ENCODE measurements at places on chromosomes 4 and X. TPM values are rescaled to one million over a fixed set of nuclear protein-coding genes. Genes with fewer than 3 reads are reported as not detected.

MAGIX gene
- total RNA-seq, result 0.53 TPM

UGT2B15 gene
- not detected for total RNA-seq

DNA sequence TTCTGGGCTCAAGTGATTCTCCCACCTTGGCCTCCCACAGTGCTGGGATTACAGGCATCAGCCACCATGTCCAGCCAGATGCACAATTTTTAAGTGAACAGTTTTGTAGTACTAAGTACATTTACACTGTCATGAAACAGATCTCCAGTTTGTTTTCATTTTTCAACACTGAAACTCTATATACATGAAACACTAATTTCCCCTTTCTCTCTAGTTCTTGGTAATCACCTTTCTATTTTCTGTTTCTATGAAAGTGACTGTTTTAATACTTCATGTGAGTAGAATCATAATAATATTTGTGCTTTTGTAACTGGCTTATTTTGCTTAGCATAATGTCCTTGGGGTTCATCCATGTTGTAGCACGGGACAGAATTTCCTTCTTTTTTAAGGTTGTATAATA, 237.4 kb downstream of the CAMK2D start:
- DNase-seq, result no peak
- no peaks in the 10 kb centered on the region for H3K4me1 ChIP-seq
- H3K36me3 ChIP-seq, result peaks cover 4% of the 10 kb centered on the region
- H3K27ac ChIP-seq, result no peak overlapping the region
- no peaks in the 10 kb centered on the region for H3K27me3 ChIP-seq

ATP10D gene
- 2.7 TPM for total RNA-seq

DNA sequence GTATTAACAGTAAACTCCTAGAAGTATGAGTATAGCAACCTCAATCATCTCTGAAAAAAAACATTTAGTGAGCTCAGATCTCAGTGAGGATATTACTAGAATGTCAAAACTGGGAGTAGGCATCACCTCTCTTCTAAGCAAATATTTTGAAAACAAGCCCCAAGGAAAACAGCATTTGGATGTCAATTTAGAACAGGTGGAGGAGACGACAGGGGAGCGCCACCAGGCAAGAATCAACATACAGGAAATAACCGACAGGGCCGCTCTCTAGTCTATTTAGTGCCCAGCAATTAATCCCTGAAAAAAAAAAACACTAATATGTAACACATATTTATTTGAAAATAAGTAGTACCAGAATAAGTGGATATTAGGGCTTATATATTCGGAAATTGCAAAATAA, 940.3 kb upstream of the ADGRL3 start:
- no peak overlapping the region for H3K27ac ChIP-seq
- no peaks in the 10 kb centered on the region for H3K36me3 ChIP-seq
- H3K4me1 ChIP-seq, result no peaks in the 10 kb centered on the region
- DNase-seq, result no peak

NOCT gene
- total RNA-seq, result 12.8 TPM

DNA sequence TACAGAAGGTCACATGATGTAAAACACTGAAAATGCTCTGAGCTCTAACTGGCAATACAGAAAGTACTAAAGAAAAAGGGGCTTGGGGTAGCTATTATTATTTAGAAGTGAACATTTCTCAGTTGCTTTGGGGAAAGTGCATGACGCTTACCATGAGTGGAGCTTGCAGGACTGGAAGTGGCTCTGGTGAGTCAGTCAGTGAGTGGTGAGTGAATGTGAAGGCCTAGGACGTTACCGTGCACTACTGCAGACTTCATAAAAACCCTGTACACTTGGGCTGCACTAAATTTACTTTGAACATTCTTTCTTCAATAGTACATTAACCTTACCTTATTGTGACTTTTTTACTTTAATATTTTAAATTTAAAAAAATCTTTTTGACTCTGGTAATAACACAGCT, 89.3 kb upstream of the ENPP6 start:
- H3K4me1 ChIP-seq, result no peaks in the 10 kb centered on the region
- H3K27ac ChIP-seq, result no peak overlapping the region
- H3K4me3 ChIP-seq, result no peak overlapping the region
- no peaks in the 10 kb centered on the region for H3K27me3 ChIP-seq

- H3K4me3 ChIP-seq, result no peak overlapping the region
- H3K4me1 ChIP-seq, result peaks cover 5% of the 10 kb centered on the region
- H3K36me3 ChIP-seq, result no peaks in the 10 kb centered on the region
- no peaks in the 10 kb centered on the region for H3K27me3 ChIP-seq
- no peak for DNase-seq
These were observed 42.2 kb upstream of the PUDP start for GRCh38 chrX:7190157-7190556.

- H3K36me3 ChIP-seq, result peaks cover 8% of the 10 kb centered on the region
- H3K4me1 ChIP-seq, result no peaks in the 10 kb centered on the region
These were observed 219.7 kb downstream of the NSUN7 start for GRCh38 chr4:40969501-40969900.

WDR13 gene
- total RNA-seq, result 19.9 TPM

ZNF280C gene
- 16.5 TPM for total RNA-seq

- no peaks in the 10 kb centered on the region for H3K4me1 ChIP-seq
- H3K4me3 ChIP-seq, result no peak overlapping the region
- no peaks in the 10 kb centered on the region for H3K36me3 ChIP-seq
- no peak overlapping the region for H3K27ac ChIP-seq
- no peak for DNase-seq
- H3K27me3 ChIP-seq, result no peaks in the 10 kb centered on the region
These were observed 65.3 kb downstream of the NYX start for GRCh38 chrX:41512394-41512793.

PTCHD1 gene
- total RNA-seq, result 0.58 TPM

DNA sequence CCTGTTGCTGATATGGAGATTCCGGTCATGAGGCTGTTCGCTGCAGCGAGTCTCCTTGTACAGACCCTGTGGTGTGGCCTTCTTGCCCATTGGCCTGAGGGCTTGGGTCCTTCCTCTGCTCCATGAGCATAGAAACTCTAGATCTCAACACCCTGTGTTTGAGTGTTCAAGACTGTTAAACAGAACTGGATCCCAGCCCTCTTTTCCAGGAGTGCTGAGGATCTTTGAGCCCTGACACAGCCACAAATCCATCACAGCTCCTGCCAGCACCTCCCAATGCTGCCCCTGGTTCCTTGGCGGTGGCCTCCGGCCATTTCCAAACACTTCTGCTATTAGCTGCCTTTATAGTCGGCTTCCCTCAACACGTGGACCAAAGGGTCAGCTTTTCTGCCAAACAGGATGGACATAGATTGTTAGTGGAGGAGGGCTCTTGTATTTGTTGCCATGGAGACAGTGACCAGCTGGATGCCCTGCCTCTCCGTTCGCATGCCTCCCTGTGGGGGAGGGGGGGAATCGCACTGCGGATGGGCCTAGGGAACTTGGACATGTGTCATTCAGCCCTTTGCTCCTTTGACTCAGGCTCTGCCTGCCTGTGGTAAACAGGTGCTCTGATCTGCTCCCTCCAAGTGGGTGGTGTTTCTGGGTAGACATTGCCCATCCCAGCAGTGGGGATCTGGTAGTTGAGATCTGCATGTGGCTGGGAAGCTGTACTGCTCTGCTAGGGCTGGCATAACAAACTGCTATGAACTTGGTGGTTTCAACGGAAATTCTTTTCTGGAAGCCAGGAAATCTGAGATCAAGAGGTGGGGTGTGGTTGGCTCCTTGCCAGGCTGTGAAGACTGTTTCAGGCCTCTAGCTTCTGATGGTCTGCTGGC, 6.9 kb upstream of the WDR1 start:
- H3K4me3 ChIP-seq, result no peak overlapping the region
- H3K27ac ChIP-seq, result no peak overlapping the region
- peaks cover 5% of the 10 kb centered on the region for H3K27me3 ChIP-seq

DNA sequence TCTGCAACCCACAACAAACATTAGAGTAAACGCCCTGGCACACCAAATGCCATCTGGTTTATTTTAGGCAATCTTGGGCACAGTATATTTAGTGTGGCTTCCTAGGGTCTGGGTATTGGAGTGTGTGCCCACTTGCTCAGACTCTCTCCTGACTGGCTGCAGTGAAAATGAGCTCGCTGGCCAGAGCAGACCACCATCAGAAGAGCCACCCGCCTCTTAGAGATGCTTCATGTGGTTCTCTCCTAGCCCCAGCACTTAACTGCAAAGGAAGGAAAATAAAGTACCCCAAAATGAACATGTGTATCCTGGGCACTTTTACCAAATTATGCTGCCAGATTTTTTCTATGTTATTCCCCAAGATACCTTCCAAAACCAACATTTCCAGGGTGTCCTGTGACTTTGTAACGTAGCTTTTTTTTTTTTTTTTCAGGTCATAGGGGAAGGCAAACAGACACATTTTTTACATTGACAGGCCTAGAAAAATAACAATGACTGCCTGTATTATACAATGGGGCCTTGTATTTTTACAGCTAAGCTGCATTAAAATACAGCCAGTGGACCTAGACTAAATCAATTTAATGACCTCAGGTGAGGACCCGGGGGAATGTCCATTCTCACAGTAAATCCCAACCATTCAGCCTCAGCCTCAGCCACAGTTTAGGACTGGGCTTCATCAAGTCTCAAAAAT, 193.7 kb downstream of the RASL11B start:
- H3K27me3 ChIP-seq, result no peaks in the 10 kb centered on the region
- no peaks in the 10 kb centered on the region for H3K36me3 ChIP-seq
- peak overlapping the region; percentile 53 for H3K27ac ChIP-seq
- peaks cover 17% of the 10 kb centered on the region for H3K4me1 ChIP-seq
- DNase-seq, result peak; percentile 30

RTL3 gene
- not detected for total RNA-seq

DNA sequence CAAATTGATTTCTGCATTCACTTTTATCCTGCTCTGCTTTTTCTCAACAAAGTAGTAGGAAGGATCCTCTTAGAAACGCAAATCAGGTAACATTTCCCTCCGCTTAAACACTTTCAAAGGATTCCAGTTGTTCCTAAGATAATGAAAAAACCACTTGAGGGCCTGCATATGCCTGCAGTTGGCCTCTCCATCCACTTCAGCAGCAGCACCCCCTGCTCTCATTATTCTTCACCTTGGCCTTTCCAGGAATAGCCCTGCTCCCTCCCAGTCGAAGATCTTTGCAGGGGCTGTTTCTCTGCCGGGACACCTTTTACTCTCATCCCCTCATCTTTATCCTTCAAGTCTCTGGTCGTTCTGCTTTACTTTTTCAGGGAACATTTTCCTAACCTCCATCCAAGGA, 314.0 kb downstream of the INPP4B start:
- no peak for DNase-seq
- H3K27me3 ChIP-seq, result no peaks in the 10 kb centered on the region
- no peak overlapping the region for H3K27ac ChIP-seq
- no peaks in the 10 kb centered on the region for H3K36me3 ChIP-seq
- no peaks in the 10 kb centered on the region for H3K4me1 ChIP-seq

ANXA5 gene
- total RNA-seq, result 442 TPM

DNA sequence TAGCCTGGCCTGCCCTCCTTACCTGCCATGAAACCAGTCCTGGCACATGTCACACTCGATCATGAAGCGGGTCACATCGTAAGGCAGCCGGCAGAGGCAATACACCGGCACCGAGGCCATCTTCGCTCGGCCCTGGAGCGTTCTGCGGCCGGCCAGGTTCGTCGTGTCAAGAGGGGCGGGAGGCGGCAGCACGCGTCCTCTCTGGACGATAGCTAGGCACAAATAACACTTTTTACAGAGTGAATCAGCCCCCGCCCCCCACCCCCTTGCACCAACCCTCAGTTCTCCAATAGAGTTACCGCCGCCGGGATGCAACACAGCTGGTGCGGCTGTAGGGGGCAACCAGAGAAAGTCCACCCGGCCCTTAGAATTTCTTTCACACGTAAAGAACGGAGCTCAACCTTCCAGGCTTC, 1.7 kb downstream of the PHF8 start:
- H3K4me1 ChIP-seq, result no peaks in the 10 kb centered on the region
- peak overlapping the region; percentile 70 for H3K4me3 ChIP-seq
- peak; percentile 24 for DNase-seq
- no peaks in the 10 kb centered on the region for H3K36me3 ChIP-seq

SOD3 gene
- not detected for total RNA-seq

DNA sequence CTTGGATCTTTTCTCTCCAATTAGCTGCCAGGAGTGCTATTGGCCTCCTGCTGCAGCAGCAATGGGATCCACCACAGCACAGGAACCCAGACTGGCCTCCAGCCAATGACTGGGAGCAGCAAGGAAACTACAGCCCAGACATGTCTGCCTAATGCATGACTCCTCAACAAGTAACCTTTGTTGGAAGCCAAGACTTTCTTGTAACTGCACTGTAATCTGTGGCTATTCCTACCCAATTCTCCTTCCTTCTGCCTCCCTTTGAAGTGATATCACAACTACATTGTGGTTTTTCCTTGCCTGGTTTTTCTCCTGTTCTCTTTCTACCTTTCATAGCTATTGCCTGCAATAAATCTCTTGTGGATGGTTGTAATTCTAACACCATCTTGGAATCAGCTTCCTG, 39.8 kb downstream of the SNCA start:
- peaks cover 19% of the 10 kb centered on the region for H3K4me1 ChIP-seq
- no peaks in the 10 kb centered on the region for H3K27me3 ChIP-seq
- peak; percentile 24 for DNase-seq
- H3K4me3 ChIP-seq, result no peak overlapping the region
- H3K36me3 ChIP-seq, result no peaks in the 10 kb centered on the region

ZMAT1 gene
- total RNA-seq, result 0.13 TPM

DNA sequence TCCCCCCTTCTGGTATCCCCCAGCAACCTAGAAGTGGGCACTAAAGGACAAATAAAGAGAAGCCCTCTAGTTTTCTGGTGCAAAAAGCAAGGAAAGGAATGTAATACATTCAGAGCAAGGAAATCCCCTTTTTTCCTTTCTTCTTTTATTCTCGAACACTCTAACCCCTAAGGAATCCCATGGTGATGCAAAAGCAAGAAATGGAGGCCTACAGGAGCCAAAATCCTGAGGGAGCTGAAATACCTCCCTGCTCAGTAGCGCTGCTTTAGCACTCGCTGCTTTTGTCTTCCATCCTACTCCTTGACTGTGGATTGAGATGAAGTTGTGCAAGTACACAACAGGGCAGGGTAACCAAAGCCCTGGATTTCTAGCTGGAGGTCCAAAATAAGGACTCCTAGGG, 251.0 kb downstream of the PRDM5 start:
- no peak for DNase-seq
- no peaks in the 10 kb centered on the region for H3K4me1 ChIP-seq
- H3K27ac ChIP-seq, result no peak overlapping the region
- H3K36me3 ChIP-seq, result no peaks in the 10 kb centered on the region

DNA sequence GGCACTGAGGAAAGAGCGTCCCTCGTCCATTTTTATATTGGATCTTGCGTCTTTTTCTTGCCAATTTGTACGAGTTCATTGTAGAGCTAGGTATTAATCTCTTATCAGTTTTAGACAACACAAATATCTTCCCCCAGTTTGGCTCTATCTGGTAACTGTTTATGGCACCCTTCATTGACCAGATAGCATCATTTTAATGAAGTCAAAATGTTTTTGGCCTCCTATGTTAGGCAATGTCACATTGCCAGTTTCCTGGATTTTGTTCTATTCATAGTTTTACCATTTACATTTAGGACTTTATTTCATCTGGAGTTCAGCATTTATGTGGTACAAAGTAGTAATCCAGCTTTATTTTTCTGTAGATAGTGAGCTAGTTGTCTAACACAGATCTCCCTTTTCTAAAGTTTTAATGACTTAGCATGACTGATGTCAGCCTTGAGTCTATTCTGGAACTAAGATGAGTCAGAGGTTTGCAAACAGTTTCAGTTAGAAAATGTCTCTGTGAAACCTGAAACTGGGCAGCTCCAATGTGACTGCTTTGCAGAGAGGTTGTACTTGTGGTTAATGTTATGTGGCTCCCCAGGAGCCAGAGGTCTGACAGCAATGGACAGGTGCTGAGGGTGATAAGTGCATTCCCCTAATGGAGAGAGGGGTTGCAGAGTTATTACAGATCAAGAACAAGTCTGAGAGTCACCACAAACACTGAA, 5.3 kb upstream of the STBD1 start:
- H3K36me3 ChIP-seq, result no peaks in the 10 kb centered on the region
- H3K27ac ChIP-seq, result peak overlapping the region; percentile 74
- peaks cover 23% of the 10 kb centered on the region for H3K4me1 ChIP-seq
- peak; percentile 99 for DNase-seq
- H3K4me3 ChIP-seq, result no peak overlapping the region
- no peaks in the 10 kb centered on the region for H3K27me3 ChIP-seq

All from SJCRH30 (cell line).